ENCODE measurements at places on chromosomes 6 and 20. TPM values are rescaled to one million over a fixed set of nuclear protein-coding genes. Genes with fewer than 3 reads are reported as not detected.

DNA sequence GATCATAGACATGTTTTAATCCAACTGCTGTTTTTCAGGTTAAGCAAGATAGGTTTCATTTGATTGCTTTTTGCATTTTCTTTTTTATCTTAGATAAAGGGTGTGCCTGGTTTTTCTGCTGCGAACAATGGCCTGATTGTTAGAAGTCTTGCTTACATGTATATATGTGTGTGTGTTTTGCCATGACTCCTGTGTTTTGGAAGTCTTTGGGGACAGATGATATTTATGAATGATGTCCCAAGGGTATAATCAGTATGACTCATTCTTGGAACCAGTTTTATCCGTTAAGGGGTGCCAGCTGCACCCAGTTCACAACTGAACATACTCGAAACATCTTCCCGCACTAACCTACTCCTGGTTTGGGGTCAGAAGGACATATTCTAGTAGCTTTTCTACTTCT, 230.1 kb upstream of the SUPT3H start:
- H3K27ac ChIP-seq: no peak overlapping the region
- no peaks in the 10 kb centered on the region for H3K27me3 ChIP-seq
- DNase-seq: no peak
- no peak overlapping the region for H3K4me3 ChIP-seq
- no peaks in the 10 kb centered on the region for H3K4me1 ChIP-seq

DPPA5 gene
- 1.2 TPM for total RNA-seq

GRCh38 chr6:134683783-134684422, 266.0 kb downstream of the ALDH8A1 start:
- H3K36me3 ChIP-seq: no peaks in the 10 kb centered on the region
- no peak overlapping the region for H3K4me3 ChIP-seq
- no peaks in the 10 kb centered on the region for H3K27me3 ChIP-seq
- H3K4me1 ChIP-seq: no peaks in the 10 kb centered on the region
- DNase-seq: no peak

TBXT gene
- total RNA-seq: 0.31 TPM

GRM1 gene
- total RNA-seq: 0.07 TPM

GRCh38 chr6:157017861-157018260, 240.7 kb downstream of the ARID1B start:
- no peaks in the 10 kb centered on the region for H3K27me3 ChIP-seq
- no peaks in the 10 kb centered on the region for H3K36me3 ChIP-seq
- H3K4me1 ChIP-seq: peaks cover 3% of the 10 kb centered on the region
- H3K27ac ChIP-seq: no peak overlapping the region
- no peak for DNase-seq

GRCh38 chr20:63850689-63851547, 10.4 kb upstream of the ABHD16B start:
- peaks cover 5% of the 10 kb centered on the region for H3K4me1 ChIP-seq
- no peak overlapping the region for H3K4me3 ChIP-seq
- no peaks in the 10 kb centered on the region for H3K36me3 ChIP-seq
- H3K27me3 ChIP-seq: no peaks in the 10 kb centered on the region

DDX43 gene
- total RNA-seq: not detected

- H3K4me3 ChIP-seq: no peak overlapping the region
- H3K36me3 ChIP-seq: no peaks in the 10 kb centered on the region
- no peak for DNase-seq
- no peak overlapping the region for H3K27ac ChIP-seq
- no peaks in the 10 kb centered on the region for H3K4me1 ChIP-seq
- no peaks in the 10 kb centered on the region for H3K27me3 ChIP-seq
Observed at GRCh38 chr6:103036846-103037245, 1643.3 kb downstream of the GRIK2 start.

GRCh38 chr20:33578510-33578909, 83.6 kb upstream of the C20orf144 start:
- DNase-seq: no peak
- H3K27me3 ChIP-seq: no peaks in the 10 kb centered on the region
- no peaks in the 10 kb centered on the region for H3K4me1 ChIP-seq
- H3K36me3 ChIP-seq: no peaks in the 10 kb centered on the region
